ENCODE measurements at places on chromosomes 4 and X. TPM values are rescaled to one million over a fixed set of nuclear protein-coding genes. Genes with fewer than 3 reads are reported as not detected.

- H3K36me3 ChIP-seq = no peaks in the 10 kb centered on the region
- H3K4me3 ChIP-seq = no peak overlapping the region
- DNase-seq = no peak
- H3K27ac ChIP-seq = no peak overlapping the region
- H3K27me3 ChIP-seq = no peaks in the 10 kb centered on the region
Measured at GRCh38 chr4:8131210-8131609, 27.4 kb downstream of the ABLIM2 start.

DNA sequence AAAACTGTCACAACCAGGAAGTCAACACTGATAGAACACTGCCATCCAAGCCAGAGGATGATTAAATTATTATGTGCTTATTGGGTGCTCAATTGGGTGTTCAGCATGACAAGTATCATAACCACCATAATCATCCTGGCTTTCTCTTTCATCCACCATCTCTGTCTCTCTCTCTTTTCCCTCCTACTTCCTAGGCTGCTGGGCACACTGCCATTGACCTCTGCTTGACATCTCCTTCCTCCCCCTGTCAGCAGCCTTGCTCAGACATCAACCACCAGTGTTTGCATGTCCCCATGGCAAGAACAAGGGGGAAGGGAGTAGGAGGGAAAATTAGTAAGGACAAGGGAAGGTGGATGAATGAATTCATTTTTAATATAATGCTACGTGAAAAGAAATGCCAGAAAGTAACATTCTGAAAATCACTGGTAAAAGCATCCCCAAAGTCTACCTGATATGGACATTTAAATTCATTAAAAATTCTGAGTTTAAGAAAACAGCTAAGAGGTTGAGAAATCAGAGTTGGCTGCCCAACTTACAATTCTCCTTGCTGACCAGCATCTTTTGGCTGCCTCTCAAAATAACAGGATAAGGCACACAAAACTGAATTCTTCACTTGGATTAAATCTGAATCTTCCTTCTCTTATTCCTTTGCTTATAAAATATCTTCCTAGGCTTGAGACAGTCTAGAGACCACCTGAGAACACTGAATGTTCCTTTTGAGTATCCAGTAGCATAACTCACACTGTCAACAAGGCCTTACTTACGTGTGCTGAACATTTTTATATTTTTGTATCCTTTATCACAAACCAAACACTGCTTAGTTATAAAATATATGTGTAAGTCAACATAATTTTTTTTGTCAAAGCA, 48.5 kb downstream of the SNCA start:
- no peak for DNase-seq
- H3K4me3 ChIP-seq = no peak overlapping the region
- H3K27me3 ChIP-seq = no peaks in the 10 kb centered on the region
- H3K4me1 ChIP-seq = peaks cover 11% of the 10 kb centered on the region

DNA sequence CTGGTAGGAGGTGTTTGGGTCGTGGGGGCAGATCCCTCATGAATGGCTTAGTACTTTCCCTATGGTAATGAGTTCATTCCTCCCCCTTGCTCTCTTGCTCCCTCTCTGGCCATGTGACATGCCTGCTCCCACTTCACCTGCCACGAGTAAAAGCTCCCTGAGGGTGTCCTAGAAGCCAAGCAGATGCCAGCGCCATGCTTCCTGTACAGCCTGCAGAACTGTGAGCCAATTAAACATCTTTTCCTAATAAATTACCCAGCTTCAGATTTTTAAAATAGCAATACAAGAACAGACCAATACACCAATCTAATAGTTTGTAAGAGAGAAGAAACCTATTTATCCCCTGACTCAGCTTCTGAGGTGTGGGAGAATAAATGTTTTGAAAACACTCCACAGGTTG, 60.5 kb downstream of the FGFBP1 start:
- H3K36me3 ChIP-seq = no peaks in the 10 kb centered on the region
- no peak overlapping the region for H3K27ac ChIP-seq
- DNase-seq = no peak
- no peaks in the 10 kb centered on the region for H3K4me1 ChIP-seq

DNA sequence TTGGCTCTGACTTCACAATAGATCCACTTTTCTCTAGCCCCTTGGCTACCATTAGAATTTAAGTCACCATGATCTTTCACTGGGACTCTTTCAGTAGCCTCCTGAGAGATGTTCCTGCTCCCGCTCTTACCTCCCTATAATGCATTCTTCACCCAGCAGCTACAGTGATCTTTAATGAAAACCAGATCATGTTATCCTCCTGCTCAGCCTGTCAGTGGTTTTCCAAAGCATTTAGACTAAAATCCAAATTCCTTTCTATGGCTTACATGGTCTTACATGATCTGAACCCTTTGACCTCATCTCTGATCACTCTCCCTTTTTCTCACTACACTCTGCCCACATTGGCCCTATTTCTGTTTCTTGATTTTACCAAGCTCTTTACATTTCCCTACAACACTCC, 18.3 kb upstream of the RPS6KA3 start:
- no peak overlapping the region for H3K27ac ChIP-seq
- H3K27me3 ChIP-seq = no peaks in the 10 kb centered on the region
- H3K36me3 ChIP-seq = no peaks in the 10 kb centered on the region

DNA sequence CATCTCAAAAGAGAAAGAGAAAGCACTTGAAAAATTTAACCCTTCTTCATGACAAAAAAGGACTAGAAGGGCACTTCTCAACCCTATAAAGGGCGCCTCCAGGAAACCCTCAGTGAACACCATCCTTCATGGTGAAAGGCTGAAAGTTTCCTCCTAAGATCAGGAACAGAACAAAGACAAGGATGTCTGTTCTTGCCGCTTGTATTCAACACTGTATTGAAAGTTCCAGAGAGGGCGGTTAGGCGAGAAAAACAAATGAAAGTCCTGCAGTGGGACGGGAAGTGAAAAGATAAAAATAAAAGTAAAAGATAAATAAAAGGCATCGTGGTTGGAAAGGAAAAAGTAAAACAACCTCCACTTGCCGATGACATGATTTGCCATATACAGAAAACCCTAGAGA, 50.9 kb downstream of the RNF212 start:
- DNase-seq = no peak
- no peak overlapping the region for H3K27ac ChIP-seq
- H3K4me1 ChIP-seq = no peaks in the 10 kb centered on the region
- H3K27me3 ChIP-seq = peaks cover 60% of the 10 kb centered on the region
- no peaks in the 10 kb centered on the region for H3K36me3 ChIP-seq

GRCh38 chrX:130758072-130758471, 144.9 kb downstream of the ENOX2 start:
- H3K27ac ChIP-seq = no peak overlapping the region
- H3K4me1 ChIP-seq = no peaks in the 10 kb centered on the region
- no peaks in the 10 kb centered on the region for H3K36me3 ChIP-seq
- no peak for DNase-seq

GRCh38 chr4:84917086-84917821, 49.2 kb downstream of the WDFY3 start:
- peaks cover 53% of the 10 kb centered on the region for H3K4me1 ChIP-seq
- no peaks in the 10 kb centered on the region for H3K36me3 ChIP-seq
- DNase-seq = no peak

- no peak overlapping the region for H3K27ac ChIP-seq
- H3K4me1 ChIP-seq = no peaks in the 10 kb centered on the region
- no peak for DNase-seq
Measured at GRCh38 chrX:15976396-15976795, 121.8 kb upstream of the AP1S2 start.

DNA sequence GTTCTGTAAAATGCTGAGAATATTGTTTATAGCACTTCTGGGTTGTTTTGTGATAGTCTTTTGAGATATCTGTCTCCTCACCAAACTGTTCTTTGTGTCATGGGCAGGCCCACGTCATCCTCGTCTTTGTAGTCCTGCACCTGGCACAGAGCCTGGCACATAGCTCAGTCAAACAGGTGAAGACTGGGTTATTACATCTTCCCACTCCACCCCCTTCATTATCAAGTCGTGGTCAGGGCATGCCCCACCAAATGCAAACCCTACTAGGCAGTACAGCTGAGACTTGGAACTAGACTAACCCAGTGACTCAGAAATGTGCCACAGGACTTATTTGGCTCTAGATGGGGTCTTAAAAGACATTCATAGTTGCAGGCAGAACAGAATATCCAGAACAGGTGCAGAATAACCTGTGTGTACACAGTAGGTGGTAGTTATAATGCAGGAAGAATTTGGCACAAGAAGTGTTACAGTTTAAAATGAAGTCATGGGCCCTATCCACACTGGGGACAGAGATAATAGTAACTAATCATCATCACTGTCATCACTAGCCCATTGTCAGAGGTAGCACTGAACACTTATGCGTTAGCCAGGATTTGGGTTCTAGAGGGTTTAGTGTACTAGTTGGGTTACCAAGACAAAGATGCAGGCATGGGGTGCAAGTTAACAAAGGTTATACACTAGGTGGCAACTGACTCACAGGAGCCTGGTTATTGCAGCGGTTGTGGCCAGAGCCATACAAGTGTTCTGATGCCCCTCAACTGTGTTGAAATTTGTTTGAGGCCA, 74.9 kb downstream of the TBL1X start:
- no peak overlapping the region for H3K4me3 ChIP-seq
- H3K27me3 ChIP-seq = no peaks in the 10 kb centered on the region
- H3K36me3 ChIP-seq = no peaks in the 10 kb centered on the region
- H3K27ac ChIP-seq = no peak overlapping the region
- peaks cover 3% of the 10 kb centered on the region for H3K4me1 ChIP-seq

DNA sequence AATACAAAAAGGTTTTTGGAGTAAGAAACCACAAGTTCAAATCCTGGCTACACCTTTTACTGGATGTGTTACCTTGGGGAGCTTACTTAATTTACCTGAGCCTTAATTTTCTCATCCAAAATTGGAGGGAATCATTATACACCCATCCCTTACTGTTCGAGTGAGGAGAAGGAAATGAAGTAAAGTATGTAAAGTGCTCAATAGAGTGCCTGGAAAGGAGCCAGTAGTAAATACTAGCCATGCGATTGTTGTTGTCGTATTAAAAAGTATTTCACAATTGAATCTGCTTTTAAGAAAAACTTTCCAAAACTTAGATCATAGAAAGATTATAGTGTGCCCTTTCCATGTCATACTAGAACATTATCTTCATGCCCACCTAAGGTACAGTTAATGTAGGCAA, 124.5 kb downstream of the ATXN3L start:
- no peak for DNase-seq
- no peaks in the 10 kb centered on the region for H3K27me3 ChIP-seq
- H3K27ac ChIP-seq = no peak overlapping the region
- H3K36me3 ChIP-seq = no peaks in the 10 kb centered on the region
- no peak overlapping the region for H3K4me3 ChIP-seq
- H3K4me1 ChIP-seq = peaks cover 4% of the 10 kb centered on the region

DNA sequence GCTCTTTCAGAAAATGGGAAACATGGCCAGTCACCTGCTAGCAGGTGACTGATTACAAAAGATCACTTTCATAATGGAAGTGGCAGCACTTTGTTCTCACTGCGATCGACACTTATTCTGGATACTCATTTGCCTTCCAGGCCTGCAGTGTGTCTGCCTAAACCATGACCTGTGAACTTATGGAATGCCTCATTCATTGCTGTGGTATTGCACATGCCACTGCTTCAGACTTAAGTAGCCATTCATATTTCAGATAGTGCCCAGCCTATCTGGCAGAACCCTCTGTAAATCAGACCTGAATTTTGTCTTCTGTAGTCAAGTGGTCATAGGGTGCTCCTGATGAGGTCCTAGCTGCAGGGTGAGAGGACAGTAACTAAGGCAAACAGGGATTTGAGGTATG, 23.3 kb upstream of the MGST2 start:
- H3K36me3 ChIP-seq = no peaks in the 10 kb centered on the region
- no peaks in the 10 kb centered on the region for H3K27me3 ChIP-seq
- no peak overlapping the region for H3K27ac ChIP-seq
- no peak for DNase-seq
- H3K4me3 ChIP-seq = no peak overlapping the region

GRCh38 chr4:106315476-106315967, 487 bp downstream of the TBCK start:
- H3K36me3 ChIP-seq = peaks cover 1% of the 10 kb centered on the region
- no peak for DNase-seq
- H3K27ac ChIP-seq = peak overlapping the region; percentile 92
- peaks cover 39% of the 10 kb centered on the region for H3K4me1 ChIP-seq

The CPLX1 gene
- total RNA-seq = 1.6 TPM

The SPIN2A gene
- total RNA-seq = 0.17 TPM
